ENCODE measurements at places on chromosomes 4 and X. TPM values are rescaled to one million over a fixed set of nuclear protein-coding genes. Genes with fewer than 3 reads are reported as not detected.

- H3K4me1 ChIP-seq = no peaks in the 10 kb centered on the region
- no peak overlapping the region for H3K4me3 ChIP-seq
- H3K27me3 ChIP-seq = no peaks in the 10 kb centered on the region
- no peaks in the 10 kb centered on the region for H3K36me3 ChIP-seq
- no peak overlapping the region for H3K27ac ChIP-seq
- no peak for DNase-seq
These were observed 247.2 kb upstream of the EPHA5 start for GRCh38 chr4:65917486-65917885.

- no peaks in the 10 kb centered on the region for H3K36me3 ChIP-seq
- H3K4me3 ChIP-seq = no peak overlapping the region
- H3K27ac ChIP-seq = no peak overlapping the region
- no peak for DNase-seq
These were observed 20.1 kb upstream of the PHEX start for GRCh38 chrX:22012051-22012450.

DNA sequence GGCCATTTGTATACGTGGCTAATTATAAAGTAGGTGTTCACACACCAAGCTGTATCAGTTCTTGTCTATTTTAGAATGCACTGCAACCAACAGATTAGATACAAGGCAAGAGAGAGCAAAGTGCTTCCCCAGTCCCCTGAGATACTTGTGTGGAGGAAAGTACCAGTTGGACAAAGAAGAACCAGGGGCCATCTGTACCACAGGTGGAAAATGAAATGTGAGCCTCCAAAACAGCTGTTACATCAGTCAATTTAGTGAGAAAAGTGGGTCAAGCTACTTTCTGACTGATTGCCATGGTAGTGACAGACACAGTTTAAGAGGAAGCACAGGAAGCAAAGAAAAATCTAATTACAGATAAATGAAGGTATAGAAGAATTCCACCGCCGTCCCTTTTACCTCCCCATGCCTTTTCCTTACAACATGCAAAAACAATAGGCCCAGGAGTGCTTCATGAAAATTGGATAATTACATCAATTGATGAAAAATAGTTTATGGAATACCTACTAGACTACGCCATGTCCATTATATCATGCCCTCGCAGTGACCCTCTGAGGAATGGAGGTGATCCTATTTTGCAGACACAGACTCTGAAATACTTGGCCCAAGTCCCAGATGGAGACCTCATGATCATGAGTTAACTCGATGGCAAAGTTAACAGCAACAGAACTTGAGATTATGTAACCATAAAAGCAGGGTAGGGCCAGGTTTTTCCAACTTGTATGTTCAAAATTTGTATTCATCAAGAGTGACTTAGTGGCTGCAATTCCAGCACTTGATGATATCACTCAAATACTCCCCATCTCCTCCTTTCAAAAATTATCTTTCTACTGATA lies 15.8 kb downstream of the SMPX start:
- no peaks in the 10 kb centered on the region for H3K36me3 ChIP-seq
- DNase-seq = no peak
- no peaks in the 10 kb centered on the region for H3K27me3 ChIP-seq

DNA sequence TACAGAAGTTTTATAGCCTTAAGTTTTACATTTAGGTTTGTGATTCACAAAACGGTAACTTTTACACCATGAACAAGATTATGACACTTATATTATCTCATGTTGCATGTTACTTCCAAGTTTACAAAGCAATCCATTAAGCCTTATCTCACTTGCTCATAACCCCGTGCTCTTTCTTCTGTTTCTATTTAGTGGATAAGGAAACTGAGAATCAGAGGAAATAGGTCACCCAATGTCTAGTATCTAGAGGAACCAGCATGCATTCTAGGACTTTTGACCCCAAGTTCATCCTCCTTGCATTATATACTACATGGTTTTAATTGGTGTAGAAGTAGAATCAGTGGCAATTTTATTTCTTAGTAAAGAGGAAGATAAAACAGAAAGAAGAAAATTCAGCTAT lies 67.0 kb upstream of the ANXA3 start:
- no peak overlapping the region for H3K4me3 ChIP-seq
- no peaks in the 10 kb centered on the region for H3K4me1 ChIP-seq
- no peaks in the 10 kb centered on the region for H3K27me3 ChIP-seq

PDHA2 gene
- total RNA-seq = not detected

FAM47A gene
- total RNA-seq = not detected

DDIT4L gene
- total RNA-seq = 10.2 TPM

TMEM47 gene
- total RNA-seq = 74.1 TPM

GLRA3 gene
- total RNA-seq = 0.41 TPM
